ENCODE measurements at places on chromosomes 7 and 10.

GRCh38 chr10:32923134-32923533, 34.9 kb downstream of the ITGB1 start:
- no peak for DNase-seq

DNA sequence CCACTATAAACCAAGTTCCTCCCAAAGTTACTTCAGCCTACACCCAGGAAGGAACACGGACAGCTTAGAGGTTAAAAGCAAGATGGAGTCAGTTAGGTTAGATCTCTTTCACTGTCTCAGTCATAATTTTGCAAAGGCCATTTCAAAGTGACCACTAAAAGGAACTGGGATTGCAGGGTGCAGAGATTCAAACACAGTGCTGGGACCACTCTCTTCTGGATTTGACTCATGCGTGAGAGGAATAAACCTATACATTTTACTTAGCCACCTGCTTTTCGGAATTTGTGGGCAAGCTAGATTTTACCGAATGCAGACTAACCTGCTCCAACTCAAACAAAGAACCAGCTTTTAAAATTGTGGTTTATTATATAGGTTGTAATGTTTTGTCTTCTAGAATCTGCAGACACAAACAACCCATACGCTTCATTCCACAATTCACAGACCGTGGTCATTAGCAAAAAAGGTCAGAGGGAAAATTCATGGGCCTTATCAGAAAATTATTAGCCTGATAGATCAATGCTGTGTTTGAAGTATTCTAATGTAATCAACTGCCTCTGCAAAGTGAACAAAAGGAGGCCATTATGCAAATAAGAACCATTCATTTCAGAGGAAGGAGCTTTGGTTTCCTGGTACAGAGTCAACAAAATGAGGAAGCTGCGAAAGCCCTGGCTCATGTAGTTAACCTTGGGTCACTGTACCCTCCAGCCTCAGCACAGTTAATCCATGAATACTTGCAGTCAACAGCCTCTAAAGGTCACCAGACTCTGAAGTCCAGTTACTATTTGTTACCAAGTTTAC, 342.7 kb upstream of the KLF6 start:
- DNase-seq: peak; percentile 89

DNA sequence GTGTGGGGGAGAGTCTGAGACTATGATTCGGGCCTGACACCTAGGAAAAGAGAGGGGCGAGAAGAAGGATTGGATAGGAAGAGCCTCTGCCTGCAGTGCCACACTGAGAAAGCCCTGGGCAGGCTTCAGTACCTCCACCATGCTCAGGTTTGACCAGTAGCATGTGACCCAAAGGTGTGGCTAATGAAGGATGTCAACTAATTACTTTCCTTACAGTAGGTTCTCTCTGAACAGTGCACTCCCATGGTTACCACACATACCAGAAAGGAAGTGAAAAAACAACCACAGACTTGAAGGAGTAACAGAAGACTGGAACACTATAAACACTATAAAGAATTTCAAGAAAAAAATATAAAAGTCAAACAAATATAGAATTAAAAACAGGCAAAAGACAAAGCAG, 46.2 kb downstream of the SEM1 start:
- no peak for DNase-seq

GRCh38 chr10:122116331-122116730, 127.4 kb downstream of the TACC2 start:
- DNase-seq: no peak

- DNase-seq: no peak
Observed at GRCh38 chr7:12661581-12661980, 25.9 kb upstream of the ARL4A start.

DNA sequence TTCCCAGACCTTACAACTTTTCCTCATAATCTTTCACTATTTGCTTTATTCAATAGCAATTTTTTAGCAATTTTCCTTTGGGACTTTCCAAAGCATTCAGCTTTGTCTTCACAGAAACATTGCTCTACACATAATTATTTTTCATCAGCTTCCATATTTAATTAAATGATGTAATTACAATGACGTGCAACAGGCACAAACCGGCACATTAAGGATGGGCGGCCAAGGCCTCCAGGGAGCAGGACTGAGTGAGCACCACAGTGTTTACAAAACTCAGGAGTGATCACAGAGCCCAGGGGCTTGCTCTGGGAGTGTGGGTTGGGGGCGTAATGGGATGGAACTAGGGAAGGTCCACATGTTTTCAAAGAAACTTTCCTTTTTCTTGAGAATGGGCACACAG, 69.8 kb downstream of the MAD1L1 start:
- no peak for DNase-seq

GRCh38 chr7:132387596-132387995, 188.7 kb downstream of the PLXNA4 start:
- DNase-seq: no peak

DNA sequence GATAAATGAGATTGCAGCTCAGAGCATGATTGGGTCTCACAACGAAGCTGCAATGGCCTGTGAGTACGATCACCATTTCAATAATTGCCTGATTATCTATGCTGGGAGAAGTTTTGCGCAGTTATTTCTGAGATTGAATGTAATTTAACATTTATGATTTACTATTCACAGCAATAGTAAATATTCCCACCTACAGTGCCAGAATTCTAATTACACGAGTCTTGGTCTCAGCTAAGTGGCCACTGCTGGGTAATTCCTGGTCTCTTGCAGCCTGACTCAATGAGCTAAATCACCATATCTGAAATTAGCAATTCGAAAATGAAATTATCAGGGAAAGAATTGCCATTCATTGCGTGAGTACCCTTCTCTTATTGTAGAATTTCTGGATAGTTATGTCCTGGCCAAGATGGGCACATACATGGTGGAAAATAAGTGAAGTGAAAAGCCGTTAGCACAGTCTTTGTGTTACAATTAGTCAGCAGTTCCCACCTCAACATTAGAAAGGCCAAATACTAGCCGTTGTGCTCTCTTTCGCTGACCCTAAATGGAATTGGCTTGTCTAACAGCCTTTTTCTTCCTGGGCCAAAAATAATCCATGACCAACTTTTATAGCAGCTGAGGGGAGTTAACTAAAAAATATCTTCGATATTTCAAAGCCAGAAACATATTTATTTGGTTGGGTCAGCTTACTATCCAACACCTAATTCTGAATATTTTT, 681.0 kb upstream of the C7orf33 start:
- no peak for DNase-seq

- DNase-seq: no peak
Observed at GRCh38 chr10:127013211-127013656, 108.0 kb downstream of the DOCK1 start.

DNA sequence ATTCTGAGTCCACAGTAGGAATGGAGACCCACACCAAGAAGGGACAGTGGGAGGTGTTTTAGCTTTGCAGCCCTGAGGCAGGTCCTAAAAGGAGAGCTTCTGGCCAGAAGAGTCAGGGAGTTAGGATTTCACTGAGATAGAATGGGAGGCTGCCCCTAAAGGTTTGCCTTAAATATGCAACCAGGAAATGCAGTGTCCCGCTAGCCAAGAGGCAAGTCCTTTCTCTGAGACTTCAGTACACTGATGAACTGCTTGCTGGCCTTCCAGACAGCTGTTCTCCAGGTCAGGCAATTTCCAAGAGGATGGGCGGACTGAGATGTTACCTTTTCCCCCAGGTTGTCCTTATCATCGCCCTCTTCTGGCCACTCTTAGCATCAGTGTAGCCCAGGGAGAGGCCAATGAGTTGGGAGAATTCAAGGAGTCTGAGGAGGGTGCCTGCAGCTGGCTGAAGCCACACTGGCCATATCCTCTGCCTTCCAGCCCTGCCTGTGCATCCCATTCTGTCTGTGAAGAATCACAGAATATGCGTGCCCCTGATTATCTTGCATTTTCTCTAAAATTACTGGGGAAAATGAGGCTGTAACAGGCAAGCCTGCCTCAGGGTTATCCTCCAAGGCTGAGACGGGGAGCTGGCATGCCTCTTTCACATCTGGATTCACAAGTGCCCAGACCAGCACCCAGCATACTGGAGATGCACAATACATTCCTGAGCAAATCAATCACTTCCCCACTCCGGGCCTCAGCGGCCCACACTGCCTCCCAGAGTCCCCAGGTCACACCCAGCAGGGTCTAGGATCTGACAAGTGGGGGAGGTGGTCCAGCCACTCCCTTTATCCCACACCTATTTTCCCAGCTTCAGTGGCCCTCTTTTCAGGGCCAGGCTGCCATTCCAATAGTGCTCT, 2.4 kb downstream of the TLL2 start:
- DNase-seq: no peak

DNA sequence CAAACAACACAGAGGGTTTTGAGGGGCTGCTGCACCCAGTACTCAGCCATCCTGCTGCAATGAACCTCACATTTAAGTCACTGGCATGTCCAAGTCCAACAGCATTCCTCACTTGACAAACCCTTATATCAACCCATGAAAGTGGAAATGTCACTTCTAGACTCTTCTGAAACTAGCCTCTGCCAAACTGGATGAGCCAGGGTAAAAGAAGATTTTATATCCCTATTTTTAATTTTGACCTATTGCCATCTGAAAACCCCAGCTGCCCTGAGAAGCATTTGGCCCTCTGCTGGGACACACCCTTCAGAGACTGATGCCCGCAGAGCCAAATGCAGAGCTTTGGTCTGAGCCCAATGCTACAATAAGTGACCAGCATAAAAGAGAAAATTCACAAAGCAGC, 201.1 kb downstream of the ANK3 start:
- DNase-seq: no peak
